ENCODE measurements at places on chromosomes 1 and 21. TPM values are rescaled to one million over a fixed set of nuclear protein-coding genes. Genes with fewer than 3 reads are reported as not detected.

DNA sequence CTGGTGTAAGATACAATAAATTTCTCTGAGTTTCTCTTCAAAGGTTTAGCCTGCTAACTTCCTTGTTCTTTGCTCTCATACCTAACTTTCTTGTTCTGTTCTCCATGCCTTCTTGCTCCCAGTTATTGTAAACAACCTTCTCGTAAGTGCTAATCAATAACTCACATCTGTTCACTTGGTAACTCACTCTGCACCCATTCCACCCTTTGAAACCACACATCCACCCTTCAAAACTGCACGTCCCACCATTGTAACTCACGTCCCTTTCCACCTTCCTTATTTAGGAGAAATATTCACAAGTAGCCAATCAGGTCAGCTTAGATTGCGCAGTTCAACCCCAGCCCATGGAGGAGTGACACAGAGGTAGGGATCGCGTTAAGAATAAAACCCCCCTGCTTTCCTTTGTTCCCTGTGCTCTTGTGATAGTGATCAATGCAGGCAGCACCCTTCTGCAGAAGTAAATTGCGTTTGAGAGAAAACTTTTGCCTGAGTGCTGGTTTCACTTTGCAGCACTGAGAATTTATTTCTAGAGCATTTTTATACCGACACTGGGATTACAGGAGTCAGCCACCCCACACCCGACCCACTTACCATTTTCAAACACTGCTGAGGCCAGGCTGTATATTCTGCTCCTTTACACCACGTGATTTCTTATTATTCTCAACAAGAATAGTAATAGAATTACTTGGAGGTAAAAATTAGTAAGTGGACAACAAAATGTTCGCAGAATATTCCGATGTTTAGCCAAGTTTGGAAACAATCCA is 789.2 kb upstream of the RGS18 start:
- no peak for DNase-seq

GRCh38 chr1:183956559-183957188 is 80.9 kb downstream of the COLGALT2 start:
- no peak for DNase-seq

KIF1B gene
- 70.1 TPM for total RNA-seq

S100A7 gene
- not detected for total RNA-seq

DNA sequence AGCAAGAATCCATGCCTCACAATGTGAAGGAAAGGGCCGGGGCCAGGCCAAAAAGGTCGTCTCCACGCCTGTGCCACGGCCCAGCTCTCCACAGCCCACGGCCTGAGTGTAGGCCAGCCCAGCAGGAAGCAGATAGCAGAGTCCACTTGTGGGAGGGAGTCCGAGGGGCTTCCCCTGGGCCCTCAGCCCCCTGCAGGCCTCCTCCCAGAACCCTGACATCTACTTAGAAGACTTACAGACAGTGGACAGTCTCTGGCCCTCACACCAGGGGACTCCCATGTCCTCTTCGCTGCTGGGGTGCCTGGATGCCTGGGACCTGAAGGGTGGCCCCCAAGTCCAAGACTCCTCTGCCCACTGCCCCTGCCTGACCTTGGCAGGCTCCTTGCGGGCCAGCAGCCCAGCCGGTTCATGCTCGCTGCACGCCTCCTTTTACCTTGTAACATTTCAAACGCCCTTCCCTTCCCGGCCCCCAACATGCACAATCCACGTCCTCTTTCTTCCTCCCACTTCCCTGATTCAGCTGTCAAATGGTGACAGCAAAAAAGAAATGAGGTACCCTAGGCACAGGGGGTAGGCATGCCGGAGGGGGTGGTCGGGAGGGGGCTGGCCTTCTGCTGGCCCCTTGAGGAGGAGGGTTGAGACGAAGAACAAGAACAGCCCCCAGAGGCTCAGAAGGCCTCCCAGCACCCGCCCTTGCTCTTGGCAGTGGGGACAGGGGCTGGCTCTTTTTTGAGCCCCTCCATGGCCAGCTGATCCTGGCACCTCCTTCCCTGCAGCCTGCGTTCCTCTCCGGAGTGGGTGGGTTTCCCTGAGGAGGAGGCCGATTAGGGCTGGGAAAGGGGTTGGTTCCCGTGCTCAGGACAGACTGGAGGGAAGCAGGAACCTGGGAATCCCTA is 997 bp upstream of the PTPN7 start:
- no peak for DNase-seq

GRCh38 chr1:225866061-225866837 is 15.9 kb downstream of the TMEM63A start:
- no peak for DNase-seq

FAM72C gene
- 17.5 TPM for total RNA-seq

PROX1 gene
- 3.8 TPM for total RNA-seq

DNA sequence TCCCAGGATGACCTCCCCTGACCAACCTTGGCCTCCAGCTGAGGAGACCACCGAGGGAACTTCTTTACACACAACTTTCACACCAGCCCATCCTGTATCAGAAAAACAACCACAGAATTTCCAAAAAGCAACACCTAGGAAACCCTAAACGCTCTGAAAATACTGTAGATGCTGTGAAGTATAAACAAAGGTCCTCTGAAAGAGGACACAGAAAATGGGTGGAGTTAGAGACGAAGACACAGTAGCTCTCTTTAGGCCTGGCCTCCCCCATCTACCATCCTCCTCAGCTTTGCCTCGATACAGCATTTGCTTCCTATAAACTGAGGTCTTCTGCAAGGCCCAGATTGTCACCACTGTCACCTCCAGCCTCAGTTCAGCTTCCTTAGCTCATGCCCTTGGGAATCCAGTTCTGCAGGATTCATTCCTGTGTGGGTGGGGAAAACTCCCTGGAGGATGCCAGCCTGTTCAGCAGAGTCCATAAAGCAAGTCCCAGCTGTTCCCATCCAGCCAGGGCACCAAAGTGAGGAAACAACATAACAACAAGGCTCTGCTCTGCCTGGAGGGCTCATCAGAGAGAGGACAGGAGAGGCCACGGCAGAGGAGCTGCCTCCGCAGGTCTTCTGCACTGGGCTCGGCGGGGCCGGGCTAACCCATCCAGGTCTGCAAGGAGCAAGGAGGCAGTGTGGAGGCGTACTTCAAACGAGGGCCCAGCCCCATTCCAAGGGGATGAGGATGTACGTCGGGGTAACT is 15.0 kb downstream of the PIK3C2B start:
- no peak for DNase-seq

APCS gene
- 0.64 TPM for total RNA-seq

DNA sequence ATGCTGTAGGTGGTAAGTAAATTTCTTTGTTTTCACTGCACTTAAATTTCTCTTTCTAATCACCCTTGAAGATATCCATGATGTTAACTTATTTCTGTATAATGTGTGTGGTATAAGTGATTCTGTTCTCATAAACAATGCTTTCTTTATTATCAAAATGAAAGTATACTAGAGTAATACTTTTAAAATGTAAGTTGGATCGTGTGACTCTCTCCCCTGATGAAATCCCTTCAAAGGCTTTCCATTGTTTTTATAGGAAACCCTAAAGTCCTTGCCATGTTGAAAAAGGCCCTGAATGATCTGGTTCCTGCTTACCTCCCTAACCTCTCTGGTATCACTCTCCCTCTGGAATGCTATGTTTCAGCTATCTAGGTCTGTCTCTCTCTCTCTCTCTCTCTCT is 191.1 kb upstream of the LHX8 start:
- no peak for DNase-seq

Data from WTC11 (cell line).